ENCODE measurements at places on chromosomes 6 and 20.
A peak's percentile ranks its signal among the peaks of the same experiment; 100 is the strongest.

- no peak for DNase-seq
Measured at GRCh38 chr6:80673367-80673766, 566.9 kb downstream of the BCKDHB start.

- DNase-seq = no peak
Measured at GRCh38 chr6:34056305-34057108, 89.4 kb downstream of the GRM4 start.

- peak; percentile 93 for DNase-seq
Measured at GRCh38 chr20:63627129-63627750, 339 bp upstream of the GMEB2 start.

GRCh38 chr6:11994875-11995461 lies 17.1 kb upstream of the HIVEP1 start:
- DNase-seq = no peak

DNA sequence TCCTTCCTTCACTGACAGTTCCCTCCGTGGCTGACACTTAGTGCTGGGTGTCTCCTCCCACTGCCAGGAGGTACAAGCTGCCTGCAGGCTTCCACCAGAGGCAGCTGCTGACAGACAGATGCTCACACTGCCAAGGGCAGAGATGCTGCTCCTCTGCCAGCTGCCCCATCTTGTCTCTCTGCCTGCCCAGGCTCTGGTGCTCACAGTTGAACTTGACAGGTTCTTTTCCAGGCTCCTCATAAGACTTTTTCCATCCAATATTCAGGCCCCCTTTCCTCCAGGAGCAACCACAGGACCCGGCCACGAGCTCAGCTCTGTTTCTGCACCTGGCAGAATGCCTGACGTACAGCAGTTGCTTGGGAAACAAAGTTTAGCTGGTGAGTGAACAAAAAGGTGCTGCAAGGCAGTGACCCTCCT lies 79.8 kb downstream of the PSMB1 start:
- DNase-seq = no peak
